Activated CD4-positive, alpha-beta memory T cell treated with anti-CD3 and anti-CD28 coated beads, Interleukin-2, amount 10 ng/mL, durations not matched to agents 7 days and 5 days (primary cell): ENCODE measurements at places on chromosomes 1 and 21. TPM values are rescaled to one million over a fixed set of nuclear protein-coding genes. Genes with fewer than 3 reads are reported as not detected.

DNA sequence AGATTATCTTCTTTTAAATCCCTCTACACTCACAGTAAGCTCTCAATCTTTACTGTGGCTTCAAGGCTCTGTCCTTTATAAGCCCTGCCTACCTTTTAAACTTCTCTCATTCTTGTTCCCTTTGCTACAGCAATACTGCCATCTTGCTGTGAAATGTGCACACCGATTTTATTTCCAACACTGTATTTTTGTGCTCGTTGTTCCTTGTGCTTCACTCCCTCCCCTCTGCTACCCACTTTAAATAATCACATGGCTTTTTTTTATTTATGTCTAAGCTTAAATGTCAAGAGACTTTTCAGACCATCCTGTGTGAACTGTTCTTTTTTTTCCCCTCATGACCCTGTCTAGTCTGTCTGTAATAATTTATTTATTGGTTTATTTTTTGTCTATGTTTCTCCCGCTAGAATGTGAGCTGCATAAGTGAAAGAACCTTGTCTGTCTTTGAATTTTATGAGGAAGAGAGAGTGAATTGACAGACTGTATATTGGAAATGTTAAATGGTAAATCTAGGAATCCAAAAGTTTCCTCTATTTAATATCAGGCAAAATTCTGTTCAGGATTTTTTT is 45.7 kb downstream of the ABCD3 start:
- DNase-seq, result no peak

GRCh38 chr1:163173121-163173520 is 29.6 kb downstream of the RGS5 start:
- no peak for DNase-seq

The NTNG1 gene
- total RNA-seq, result not detected

The GLUL gene
- total RNA-seq, result 228 TPM
